HT1080 (cell line): ENCODE measurements at places on chromosomes 7 and 10. TPM values are rescaled to one million over a fixed set of nuclear protein-coding genes. Genes with fewer than 3 reads are reported as not detected.

The MYOF gene
- total RNA-seq, result 72.7 and 85.0 TPM in 2 replicates

The BPGM gene
- 8.7 and 9.4 TPM in 2 replicates for total RNA-seq

The PON1 gene
- total RNA-seq, result not detected in 2 replicates

The GRM8 gene
- 0.07 and 0.27 TPM in 2 replicates for total RNA-seq

The NPFFR1 gene
- total RNA-seq, result not detected in 2 replicates

The RBP3 gene
- total RNA-seq, result not detected in 2 replicates

The PHYHIPL gene
- not detected in 2 replicates for total RNA-seq

The MYL7 gene
- not detected in 2 replicates for total RNA-seq

The TAS2R39 gene
- total RNA-seq, result not detected in 2 replicates

The OIT3 gene
- total RNA-seq, result not detected in 2 replicates

The ADAMTS14 gene
- under 0.01 TPM in 1 of 2 replicates, not detected in the other for total RNA-seq

The ARHGEF35 gene
- 0.11 TPM in 1 of 2 replicates, not detected in the other for total RNA-seq

The AGBL3 gene
- 1.1 and 1.2 TPM in 2 replicates for total RNA-seq

The ZKSCAN1 gene
- 13.4 and 15.5 TPM in 2 replicates for total RNA-seq

The GNAI1 gene
- 25.7 and 36.2 TPM in 2 replicates for total RNA-seq

The TMEM184A gene
- 1.1 and 1.5 TPM in 2 replicates for total RNA-seq

The DGKB gene
- total RNA-seq, result not detected in 2 replicates

The ACTA2 gene
- 14.1 and 23.6 TPM in 2 replicates for total RNA-seq

The CYTH3 gene
- 15.3 and 20.4 TPM in 2 replicates for total RNA-seq

The OR2A1 gene
- total RNA-seq, result not detected in 2 replicates

The NYAP1 gene
- 0.10 and 0.20 TPM in 2 replicates for total RNA-seq
